ENCODE measurements at places on chromosomes 7 and 10.

GRCh38 chr7:37283716-37284115 is 164.9 kb downstream of the ELMO1 start:
- no peak for DNase-seq

DNA sequence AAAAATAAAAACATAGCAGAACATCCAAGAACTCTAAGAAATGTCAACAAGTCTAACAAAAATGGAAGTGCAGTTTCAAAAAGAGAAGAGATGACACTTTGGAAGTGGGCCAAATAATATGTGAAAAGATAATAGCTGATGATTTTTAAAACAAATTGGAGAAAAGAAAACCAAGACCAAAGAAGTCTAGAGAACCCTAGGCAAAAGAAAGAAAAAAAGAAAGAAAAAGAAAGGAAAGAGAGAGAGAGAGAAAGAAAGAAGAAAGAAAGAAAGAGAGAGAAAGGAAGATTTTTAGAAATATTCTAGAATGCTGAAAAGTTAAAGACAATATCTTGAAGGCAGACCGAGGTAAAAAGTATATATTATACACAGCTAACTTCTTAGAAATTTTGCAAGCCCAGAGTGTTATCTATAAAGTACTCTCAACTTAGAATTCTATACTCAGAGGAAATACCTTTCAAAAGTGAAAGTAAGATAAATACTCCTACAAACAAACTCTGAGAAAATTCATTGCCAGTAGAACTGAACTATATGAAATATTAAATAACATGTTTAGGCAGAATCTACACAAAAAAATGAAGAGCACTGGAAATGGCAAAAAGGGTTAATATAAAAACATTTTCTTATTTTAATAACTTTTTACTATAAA is 138.7 kb upstream of the SMIM30 start:
- DNase-seq: no peak

DNA sequence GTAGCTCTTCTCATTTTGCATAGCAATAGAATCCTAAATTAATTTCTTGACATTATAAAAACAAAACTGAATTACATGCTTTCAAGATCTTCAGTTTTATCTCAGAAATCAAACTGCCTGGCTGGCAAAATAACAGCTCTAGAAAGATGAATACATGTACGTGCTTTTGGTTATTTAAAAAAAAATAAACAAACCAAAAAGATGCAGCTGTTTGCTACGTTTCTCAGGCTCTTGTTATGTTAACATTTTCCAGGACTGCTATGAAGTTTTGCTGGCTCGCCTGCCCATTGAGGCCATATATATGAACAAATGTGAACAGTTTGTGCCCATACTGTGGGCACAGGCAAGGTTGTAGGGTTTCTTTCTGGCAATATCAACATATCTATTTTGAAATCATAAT is 86.6 kb downstream of the ODAD2 start:
- no peak for DNase-seq

DNA sequence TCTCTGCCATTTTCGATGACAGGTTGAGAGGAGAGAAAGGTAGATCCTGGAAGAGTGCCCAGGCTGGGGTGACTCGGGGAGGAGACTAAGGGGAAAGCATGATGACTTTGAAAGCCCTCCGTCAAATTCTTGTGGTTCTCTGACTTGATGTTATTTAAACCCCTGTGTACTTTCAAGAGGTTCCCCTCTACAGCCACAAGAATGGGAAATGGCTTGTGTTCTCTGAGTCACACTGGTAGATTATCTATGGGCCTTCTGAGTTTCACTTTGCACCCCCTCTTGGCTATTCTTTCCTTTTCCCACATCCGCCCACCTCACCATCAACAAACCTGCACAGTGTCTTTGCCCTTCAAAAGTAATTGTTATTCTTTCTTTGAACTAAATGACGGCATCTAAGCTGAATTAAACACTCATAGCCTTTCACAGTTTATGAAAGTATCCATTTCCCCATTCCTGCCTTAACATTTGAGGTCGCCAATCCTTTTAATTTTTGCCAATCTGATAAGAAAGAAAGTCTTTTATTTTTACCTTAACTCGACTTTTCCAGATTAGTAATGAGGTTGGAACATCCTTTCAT is 24.1 kb downstream of the PRF1 start:
- DNase-seq: no peak

GRCh38 chr10:63763744-63764143 is 242.5 kb downstream of the REEP3 start:
- no peak for DNase-seq

- no peak for DNase-seq
Observed at GRCh38 chr10:78903341-78903940, 165.3 kb upstream of the ZMIZ1 start.

GRCh38 chr10:126905776-126906703 is 812 bp downstream of the DOCK1 start:
- DNase-seq: peak; percentile 89

DNA sequence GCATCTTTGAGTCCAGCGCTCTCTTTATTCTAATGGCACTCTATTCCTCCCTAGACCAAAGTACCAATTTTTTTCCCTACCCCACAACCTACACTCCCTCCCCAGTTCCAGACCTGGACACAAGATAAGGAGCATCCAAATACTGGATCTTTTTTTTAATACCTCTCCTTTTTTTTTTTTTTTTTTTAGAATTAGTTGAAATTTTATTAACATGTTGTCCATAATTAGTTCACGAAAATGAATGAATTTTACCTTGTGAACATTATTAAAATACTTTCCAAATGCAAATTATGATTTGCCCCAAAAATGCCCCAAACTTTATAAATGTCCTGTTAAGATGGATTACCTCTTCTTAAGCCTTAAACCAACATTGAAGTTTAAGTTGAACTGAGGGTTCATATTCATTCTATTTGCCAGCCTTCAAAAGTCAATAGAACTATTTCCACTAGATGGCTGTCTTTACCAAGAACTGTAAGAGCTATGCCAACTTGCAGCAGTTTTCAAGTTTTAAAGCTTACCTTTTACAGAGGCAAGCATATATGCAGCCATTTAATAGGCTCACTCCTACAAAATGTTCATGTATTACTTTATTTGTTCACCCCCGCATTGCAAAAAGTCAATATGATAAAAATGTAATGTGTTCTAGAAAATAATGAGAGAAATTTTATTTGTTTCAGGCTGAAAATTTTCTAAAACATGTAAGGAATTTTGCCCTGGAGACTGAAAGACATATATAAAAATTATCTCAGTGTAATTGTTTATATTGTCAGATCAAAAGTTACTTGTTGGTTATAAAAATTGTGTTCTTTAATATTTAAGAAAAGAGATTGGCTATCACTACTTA is 39.7 kb upstream of the TNKS2 start:
- no peak for DNase-seq

Data from right kidney (tissue), 9 donors.